NCI-H1417 (cell line): ENCODE measurements at places on chromosomes 5 and 9.

DNA sequence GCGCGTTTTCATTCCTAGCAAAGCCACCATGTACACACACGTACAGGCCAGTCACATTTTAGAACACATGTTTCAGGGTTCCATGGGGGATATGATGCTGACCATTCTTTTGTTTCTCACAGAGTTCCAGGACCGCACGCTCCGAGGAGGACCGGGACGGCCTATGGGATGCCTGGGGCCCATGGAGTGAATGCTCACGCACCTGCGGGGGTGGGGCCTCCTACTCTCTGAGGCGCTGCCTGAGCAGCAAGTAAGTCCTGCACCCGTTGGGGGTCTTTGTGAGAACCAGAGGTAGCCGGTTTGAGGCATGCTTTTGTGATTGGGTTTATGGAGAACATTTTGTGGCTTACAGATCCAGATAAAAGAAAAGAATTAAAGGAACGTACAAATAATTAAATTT, 30.8 kb downstream of the ADAMTSL1 start:
- no peak for DNase-seq

- DNase-seq = no peak
Observed at GRCh38 chr5:31987985-31988710, 186.0 kb downstream of the GOLPH3 start.

GRCh38 chr5:170719551-170719950, 64.0 kb upstream of the GABRP start:
- no peak for DNase-seq

GRCh38 chr9:133235549-133236222, 26.6 kb upstream of the OBP2B start:
- no peak for DNase-seq

DNA sequence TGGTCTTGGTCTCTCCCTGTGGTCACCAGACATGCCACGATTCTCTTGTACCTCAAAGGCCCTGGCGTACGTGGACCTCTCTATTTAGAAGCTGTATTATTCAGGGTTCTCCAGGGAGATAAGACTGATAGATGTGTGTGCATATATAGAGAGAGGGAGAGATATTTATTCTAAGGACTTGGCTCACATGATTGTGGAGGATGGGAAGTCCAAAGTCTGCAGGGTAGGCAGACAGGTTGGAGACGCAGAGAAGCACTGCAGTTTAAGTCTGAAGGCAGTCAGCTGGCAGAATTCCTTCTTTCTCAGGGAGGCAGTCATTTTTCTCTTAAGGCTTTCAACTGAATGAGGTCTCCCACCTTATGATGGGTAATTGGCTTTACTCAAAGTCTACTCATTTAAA, 16.3 kb downstream of the C9orf57 start:
- no peak for DNase-seq

GRCh38 chr5:95707055-95707454, 24.1 kb upstream of the RHOBTB3 start:
- DNase-seq = no peak

DNA sequence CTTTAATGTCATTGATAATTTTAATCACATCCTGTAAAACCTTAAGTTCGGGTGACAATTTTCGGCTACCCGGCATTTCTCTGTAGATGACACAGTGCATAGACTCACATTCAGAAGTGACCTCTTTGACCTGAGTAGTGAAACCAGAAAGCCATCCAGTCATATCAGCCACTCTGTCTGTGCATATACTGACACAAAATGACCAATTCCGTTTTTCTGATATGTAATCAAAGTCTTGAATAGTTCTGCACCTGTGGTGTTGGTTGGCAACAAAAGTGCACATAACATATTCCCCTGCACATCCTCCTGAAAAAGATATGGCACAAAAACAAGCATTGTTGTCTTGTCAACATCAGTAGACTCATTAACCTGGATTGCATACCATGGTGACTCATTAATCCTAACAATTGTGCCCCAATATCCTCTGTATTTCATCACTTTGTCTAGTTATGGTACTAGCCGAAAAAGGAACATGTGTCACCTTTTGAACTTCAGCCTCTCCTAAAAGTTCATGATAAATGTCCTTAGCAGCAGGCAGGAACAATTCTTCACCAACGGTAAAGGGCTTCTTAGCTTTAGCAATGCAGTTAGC, 4.6 kb upstream of the HNRNPA0 start:
- DNase-seq = no peak

DNA sequence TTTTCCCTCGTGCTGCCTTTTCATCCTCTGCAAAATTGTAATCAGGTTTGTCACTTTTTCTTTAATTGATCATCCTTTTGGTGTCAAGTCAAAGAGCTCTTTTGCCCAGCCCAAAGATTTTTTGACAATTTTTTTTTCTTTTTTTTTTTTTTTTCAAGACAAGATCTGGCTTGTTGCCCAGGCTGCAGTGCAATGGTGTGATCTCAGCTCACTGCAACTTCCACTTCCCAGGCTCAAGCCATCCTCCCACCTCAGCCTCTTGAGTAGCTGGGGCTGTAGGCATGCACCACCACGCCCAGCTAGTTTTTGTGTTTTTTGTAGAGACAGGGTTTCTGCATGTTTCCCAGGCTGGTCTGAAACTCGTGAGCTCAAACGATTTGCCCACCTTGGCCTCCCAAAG, 36.7 kb downstream of the CDK7 start:
- DNase-seq = no peak

GRCh38 chr9:136179761-136180160, 25.2 kb downstream of the LHX3 start:
- no peak for DNase-seq

GRCh38 chr5:38396766-38397165, 138.4 kb downstream of the EGFLAM start:
- peak; percentile 17 for DNase-seq

- DNase-seq = no peak
Observed at GRCh38 chr5:56011835-56012234, 17.1 kb upstream of the IL6ST start.

DNA sequence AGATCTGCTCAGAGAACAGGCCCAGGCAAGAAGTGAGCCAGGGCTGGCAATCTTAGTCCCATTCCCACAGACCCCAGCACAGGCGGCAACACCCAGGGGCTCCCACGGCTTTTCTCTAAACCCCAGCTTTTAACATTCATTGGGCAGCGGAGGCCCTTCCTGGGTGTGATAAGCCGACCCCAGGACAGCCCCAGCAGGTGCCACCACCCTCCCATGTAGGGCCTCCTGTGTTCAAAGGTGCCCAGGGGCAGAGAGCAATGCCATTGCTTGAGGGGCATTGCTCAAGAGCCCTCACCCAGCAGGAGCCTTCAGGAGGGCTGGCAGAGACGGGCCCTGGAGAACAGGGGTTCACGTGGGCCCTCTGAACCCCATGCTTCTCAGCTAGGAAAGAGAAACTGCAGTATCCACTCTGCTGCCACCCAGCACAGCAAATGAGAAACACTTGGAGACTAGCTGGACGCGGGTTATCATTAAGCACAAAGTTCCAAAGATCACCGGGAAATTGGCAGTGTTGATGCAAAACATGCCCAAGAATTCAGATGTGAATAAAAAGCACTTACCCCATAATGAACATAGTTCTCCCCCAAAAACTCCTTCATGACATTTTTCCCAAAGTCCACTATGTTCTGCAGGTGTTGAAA, 13.9 kb downstream of the IPPK start:
- DNase-seq = no peak

GRCh38 chr9:120542701-120543490, 37.1 kb downstream of the CDK5RAP2 start:
- no peak for DNase-seq

DNA sequence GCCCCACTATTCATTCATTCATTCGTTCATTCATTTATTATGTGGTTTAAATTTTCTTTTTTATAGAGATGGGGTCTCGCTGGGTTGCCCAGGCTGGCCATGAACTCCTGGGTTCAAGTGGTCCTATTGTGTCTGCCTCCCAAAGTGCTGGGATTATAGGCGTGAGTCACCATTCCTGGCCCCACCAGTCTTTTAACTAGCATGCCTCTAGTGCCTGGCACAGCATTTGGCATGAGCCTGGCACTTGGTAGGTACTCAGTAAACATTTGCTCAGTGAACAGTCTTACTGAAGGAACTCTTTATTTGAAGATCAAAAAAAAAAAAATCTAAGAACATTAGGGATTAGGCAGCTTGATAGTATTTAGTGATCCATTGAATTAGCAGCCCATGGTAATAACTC, 98.1 kb downstream of the KDM4C start:
- DNase-seq = no peak

- no peak for DNase-seq
Observed at GRCh38 chr5:142441616-142442015, 116.8 kb upstream of the SPRY4 start.

DNA sequence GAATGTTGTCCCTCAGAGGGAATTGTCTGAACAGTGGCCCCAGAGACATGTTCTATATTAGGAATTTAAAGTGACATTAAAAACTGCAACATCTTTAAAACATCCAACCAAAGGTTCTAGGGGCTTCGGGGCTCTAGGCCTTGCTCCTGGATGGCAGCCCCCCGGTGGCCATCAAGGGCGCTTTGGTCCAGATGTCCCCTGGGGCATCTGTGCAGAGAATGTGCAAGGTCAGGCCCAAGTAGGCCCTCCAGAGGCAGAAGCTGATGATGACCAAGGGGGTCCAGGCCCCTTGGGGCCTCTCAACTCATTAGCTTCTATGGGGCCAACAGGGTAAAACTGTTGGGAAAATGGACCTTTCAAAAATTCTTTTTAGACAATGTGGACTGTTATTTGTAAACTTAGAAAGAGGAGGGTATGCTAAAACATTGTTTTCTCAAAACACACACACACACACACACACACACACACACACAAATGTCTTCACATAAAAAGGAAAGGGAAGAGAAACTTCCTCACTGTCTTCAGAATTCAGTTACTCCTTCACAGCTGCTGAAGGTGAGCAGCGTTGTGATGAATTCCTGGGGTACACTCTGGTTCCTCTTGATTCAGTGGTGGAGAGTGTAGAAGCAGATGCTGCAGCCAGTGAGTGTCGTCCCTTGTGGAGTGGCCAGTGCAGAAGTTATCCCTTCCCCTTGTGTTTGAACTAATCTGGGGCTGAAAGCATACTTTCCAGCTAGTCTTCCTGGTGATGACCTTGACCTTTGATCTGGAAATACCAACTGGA, 125.2 kb downstream of the WDR41 start:
- DNase-seq = no peak

DNA sequence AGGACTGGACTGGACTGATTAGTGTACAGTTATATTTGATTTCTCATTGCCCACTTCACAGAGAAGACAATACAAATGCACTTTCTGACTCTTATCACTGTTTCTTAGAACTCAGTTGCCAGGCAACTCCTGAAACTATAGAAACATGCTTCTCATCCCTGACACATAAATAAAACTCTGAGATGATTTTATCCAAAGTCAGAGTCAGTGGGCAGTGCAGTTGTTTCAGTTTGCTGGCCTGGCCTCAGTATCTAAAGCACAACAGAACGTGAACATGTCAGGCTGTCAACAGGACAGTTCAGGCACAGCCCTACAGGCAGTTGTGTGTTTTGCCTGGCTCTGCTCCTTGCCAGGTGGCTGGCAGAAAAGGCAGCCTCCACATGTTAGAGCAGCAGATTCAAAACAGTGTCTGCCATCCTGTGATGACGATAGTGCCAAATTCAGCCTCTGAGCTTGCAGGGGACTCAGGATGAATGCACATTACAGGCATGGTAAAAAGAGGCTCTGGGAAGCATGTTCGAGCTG, 65.1 kb upstream of the CCDC152 start:
- no peak for DNase-seq

DNA sequence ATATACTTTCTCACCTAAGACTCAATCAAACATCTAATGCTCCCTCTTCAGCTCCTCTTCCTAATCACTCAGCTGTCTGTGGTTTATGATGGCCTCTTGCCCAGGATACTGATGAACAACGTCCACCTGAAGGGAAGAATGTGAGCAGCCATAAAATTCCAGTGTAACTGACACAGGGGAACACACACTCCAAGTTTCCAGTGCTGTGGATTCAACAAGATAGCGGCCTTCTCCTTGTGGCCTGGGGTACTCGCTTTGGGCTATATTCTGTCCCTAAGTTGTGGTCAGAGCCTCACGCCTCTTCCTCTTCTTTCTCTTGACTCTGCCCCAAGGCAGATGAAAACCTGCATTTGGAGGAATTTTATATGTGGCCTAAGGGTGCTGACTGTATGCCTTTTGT, 11.7 kb downstream of the B4GALT1 start:
- no peak for DNase-seq

DNA sequence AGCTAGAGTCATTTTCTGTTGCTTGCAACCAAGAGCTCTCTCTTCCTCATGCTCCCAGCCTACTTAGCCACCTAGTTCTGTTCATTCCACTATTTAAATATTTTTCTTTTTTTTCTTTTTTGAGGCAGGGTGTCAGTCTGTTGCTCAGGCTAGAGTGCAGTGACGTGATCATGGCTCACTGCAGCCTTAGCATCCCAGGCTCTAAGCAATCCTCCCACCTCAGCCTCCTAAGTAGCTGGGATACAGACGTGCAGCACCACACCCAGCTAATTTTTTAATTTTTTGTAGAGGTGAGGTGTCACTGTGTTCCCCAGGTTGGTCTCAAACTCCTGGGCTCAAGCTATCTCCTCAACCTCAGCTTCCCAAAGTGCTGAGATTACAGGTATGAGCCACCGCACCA, 5.1 kb upstream of the F12 start:
- no peak for DNase-seq

- DNase-seq = no peak
Observed at GRCh38 chr5:170277867-170278281, 19.7 kb downstream of the LCP2 start.

GRCh38 chr9:74041588-74041987, 455.5 kb upstream of the RORB start:
- peak; percentile 26 for DNase-seq

DNA sequence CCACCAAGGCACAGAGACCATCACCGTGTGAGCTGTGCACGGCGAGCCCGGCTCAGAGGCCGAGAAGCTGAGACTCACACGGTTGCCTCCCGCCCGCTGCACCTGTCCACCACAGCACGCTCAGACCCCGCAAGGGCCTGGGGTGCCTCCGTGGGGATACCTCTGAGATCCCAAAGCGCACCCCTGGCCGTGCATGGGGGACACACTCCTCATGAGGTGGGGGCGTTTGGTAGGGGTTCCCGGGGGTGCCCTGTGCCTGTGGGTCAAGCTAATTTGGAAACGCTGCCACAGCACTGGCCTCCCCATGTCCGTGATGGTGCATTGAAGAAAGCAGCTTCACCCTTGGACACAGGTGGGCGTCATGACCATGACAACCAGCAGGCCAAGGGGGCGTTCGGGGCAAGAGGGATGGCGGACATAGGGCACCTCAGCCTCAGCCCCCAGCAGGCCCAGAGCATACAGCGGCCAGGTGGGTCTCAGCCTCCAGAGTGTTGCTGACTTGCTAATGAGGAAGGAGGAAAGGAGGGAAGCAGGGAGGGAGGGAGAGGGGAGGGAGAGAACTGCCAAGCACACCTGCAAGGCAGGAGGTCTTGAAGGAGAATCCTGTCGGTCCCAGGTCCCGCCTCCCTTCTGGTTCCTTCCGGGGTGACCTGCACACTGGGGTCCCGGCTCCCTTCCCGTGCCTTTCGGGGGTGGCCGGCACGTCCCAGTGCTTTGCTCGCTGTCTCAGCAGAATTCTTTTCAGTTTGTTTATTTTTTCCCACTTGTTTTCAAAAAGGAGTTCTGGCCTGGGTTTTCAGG, 34.7 kb downstream of the GLT6D1 start:
- DNase-seq = no peak
